Kasumi-1 (cell line): ENCODE measurements at places on chromosomes 4 and X.

DNA sequence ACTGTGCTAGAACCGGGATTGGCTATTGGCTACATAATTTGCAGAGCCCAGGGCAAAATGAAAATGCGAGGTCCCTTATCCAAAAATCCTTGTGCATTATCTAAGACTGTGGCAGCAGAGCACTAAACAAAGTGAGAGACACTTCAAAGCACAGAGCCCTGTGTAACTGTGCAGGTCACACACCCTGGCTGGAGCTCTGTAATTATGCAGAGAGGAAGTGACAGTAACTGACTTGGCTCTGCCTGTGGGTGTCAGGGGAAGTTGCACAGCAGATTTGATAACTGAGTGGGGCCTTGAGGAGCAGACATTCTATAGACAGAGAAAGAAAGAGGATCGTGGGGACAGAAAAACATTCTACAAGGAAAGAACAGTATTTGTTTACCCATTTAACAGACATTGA is 173.5 kb upstream of the FMR1 start:
- DNase-seq, result peak; percentile 51

- no peak for DNase-seq
These were observed 402.4 kb upstream of the NDST4 start for GRCh38 chr4:115515772-115516171.

- DNase-seq, result no peak
These were observed 25.7 kb upstream of the TRPC3 start for GRCh38 chr4:121977251-121978171.

DNA sequence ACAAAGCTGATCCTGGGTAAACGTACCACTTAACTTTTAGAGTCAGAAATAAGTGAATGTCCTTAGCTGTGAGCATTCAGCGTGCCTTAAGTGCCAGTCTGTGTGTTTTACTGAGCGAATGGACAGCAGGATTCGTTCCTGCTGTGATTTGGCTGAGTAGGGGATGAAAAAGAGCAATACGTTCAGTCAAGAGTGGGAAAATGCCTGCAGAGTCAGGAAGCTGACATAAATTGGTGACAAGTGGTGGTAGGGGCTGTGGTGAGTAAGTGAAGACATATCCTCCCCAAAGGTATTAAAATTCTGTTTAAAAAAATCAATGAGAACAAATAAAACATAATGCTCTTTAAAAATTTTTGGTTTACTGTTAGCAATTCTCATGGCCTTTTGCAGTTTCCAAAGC is 56.6 kb upstream of the TNIP3 start:
- no peak for DNase-seq

- no peak for DNase-seq
These were observed 863 bp downstream of the CPE start for GRCh38 chr4:165379678-165380064.

GRCh38 chr4:136713140-136713539 is 819.2 kb downstream of the PCDH18 start:
- peak; percentile 1 for DNase-seq

DNA sequence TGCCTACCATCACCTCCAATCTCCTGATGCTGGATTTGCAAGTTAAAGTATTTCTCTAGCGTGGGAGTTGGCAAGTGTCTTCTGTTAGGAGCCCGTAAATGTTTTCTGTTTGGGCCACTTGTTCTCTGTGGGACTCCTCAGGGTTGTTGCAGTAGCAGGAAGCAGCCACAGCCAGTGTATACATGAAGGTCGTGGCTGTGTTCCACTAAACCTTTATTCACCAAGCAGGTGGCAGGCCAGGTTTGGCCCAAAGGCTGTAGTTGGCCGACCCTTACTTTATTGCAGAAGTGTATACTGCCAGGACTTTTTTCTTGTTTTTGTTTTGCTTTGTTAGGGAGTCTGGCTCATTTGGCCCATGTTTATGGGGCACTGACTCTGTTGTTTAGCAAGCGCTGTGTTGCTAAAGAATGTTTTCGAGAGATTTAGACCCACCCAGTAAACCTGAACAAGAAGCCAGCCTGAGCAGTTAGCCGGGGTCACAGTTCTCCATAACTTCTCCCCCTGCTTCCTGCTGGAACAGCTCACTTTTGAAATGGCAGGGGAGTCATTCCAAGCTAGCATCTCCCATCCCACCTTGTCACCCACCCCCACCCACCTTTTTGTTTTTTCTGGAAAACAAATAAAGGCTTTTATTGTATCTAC is 58.8 kb downstream of the SHROOM2 start:
- no peak for DNase-seq

GRCh38 chr4:173461170-173461569 is 62.3 kb upstream of the SCRG1 start:
- no peak for DNase-seq

- no peak for DNase-seq
These were observed 79.7 kb downstream of the GRIA3 start for GRCh38 chrX:123263747-123264146.

DNA sequence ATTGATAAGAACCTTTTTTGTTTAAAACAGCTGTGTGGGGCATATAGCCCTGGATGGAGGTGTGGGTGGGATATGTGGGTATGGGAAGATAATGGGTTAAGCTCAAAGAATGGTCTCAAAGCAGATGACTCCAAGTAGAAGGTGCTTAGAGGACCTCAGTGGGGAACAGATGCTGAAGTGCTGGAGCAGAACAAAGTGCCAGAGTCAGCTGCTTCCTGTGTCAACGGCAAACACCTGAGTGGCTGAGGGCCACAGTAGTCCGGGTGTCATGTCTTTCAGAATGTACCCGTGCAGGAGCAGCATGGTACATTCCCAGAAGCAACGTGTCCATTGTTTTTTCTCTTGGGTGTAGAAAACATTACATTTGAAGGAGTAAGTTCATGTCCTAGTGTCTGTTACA is 210.6 kb downstream of the CCNG2 start:
- no peak for DNase-seq

DNA sequence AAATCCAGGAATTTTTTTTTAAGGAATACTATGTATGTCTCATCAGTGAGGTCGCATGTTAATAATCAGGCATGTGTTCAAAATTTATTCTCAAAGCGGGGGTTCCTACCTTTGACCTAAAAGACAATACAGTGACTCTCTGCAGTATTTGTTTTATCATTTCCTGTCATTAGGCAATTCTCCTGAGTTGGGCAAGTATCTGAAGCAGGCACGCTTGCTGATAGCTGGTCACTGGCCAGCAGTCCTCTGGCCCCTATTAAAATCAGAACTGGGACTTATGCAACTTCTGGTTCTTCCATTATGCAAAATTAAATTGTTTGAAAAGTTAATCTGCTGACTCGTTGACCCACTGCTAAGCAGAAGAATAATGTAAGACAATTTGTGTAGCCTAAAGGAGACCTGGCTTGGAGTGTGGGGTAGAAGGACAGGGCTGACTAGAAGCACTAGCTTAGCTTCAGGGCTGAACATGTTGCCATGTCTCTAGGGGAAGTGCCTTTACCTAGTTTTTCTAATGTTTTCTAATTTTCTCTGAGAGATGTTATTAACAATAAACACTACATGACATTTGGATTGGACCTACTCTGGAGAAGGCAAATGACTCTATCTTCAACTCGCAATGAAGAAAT is 36.0 kb upstream of the GABRA2 start:
- no peak for DNase-seq

DNA sequence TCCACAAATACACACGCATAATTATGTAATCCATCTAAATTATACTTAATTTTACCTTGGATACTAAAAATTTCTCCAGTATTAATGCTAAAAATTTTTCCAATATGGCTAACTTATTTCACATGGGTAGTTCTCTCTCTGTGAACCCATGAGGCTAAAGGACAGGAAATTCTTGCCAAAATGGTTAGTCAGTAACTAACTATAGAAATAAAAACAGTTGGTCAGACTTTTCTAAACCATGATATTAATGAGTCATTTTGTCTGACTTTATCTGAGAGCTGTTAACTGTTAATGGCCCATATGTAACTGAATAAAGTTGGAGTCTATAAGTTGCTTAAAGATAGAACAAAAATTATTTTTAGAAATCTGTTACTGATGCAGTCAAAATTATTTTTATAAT is 549.4 kb downstream of the TLL1 start:
- no peak for DNase-seq
